ENCODE measurements at places on chromosomes 16 and 17.

GRCh38 chr17:15438491-15439105 is 28.8 kb downstream of the CDRT4 start:
- DNase-seq = no peak

- DNase-seq = no peak
These were observed 593 bp downstream of the CDIPT start for GRCh38 chr16:29862383-29862883.

DNA sequence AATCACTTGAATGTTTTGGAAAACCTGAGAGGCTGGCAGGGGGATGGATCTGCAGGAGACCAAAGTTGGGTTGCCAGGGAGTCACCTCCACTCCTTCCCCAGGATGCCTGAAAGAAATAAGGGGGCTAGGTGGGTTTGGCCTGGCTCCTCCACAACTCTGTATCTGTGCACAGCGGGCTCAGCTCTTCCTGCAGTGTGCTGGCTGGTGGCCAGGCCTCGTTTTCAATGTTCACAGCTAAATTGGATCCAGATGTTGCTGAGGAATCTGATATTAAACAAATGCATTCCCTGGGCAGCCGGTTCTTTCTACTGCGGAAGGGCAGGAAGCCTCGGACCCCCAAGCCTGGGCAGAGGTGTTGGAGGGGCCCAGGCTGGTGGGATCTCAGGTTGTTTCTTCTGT is 106.2 kb downstream of the N4BP1 start:
- DNase-seq = no peak

GRCh38 chr17:55238931-55239297 is 25.8 kb upstream of the HLF start:
- no peak for DNase-seq

GRCh38 chr16:14454391-14454790 is 175.7 kb downstream of the PARN start:
- DNase-seq = no peak

DNA sequence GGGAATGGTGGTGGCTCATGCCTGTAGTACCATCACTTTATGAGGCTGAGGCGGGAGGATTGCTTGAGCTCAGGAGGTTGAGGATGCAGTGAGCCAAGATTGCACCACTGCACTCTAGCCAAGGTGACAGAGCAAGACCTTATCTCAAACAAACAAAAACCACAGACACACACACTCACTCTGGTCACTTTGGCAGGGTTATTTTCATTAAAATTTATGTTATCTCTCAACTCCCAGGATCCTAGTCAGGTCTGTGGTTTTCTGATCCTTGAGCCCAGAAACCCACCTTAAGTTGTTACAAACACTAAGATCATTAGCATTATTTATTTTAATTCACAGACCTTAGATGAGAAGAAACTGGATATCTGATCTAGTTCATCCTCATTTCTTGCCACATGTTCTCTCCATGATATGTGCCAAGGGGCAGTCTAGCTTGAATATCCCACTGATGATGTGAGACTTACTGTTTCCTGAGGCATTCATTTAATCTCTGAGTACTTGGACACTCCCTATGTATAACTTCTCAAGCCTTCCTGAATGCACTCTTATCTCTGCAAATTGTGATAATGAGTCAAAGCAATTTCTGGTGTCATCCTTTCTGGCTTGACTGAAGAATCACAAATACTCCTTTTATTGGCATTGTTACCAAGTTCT is 9.6 kb downstream of the ABHD15 start:
- no peak for DNase-seq

DNA sequence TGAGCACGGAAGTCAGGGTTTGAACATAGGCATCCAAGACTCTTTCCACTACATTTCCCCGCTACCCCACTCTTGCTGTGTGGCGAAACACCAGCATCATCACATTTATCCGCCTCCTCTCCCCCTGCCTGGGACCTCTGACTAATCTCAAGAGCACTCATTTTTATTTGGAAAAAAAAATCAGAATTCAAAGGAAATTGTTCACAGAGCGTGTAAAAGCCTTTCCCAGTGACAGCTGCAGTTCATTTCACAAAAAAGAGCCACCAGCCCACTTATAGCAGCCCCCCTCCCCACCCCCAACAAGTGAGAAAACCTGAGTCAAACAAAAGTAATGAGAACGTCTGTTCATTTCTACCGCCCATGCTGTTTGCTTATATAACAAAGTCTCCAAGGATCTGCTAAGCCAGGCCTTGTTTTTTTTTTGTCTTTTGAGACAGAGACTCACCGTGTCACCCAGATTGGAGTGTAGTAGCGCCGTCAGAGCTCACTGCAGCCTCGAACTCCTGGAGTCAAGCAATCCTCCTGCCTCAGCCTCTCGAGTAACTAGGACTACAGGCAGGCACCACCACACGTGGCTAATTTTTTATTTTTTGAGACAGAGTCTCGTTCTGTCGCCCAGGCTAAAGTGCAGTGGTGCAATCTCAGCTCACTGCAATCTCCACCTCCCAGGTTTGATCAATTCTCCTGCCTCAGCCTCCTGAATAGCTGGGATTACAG is 48.3 kb upstream of the HAPSTR1 start:
- no peak for DNase-seq

DNA sequence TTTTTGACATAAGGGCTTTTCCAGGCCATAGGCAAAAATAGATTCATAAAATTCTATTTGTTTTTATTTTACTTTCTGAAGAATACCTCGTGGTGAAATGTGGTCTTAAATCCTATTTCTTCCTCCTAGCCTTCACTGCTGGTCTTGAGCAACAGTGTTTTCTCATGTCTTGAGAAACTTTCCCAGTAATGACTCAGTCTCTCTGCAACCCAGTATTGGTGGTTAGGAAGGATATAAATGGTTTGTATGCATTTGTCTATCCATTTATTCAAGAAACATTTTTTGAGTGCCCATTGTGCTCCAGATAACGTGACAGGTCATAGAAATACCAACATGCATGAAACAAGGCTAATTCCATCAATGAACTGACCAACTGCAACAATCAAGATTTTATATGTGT is 213.9 kb downstream of the TMEM114 start:
- DNase-seq = no peak

GRCh38 chr16:86713021-86713631 is 134.8 kb downstream of the FOXL1 start:
- no peak for DNase-seq

- no peak for DNase-seq
These were observed 5.6 kb downstream of the RFNG start for GRCh38 chr17:82045936-82046484.

GRCh38 chr16:16017812-16018211 is 68.4 kb downstream of the ABCC1 start:
- no peak for DNase-seq

DNA sequence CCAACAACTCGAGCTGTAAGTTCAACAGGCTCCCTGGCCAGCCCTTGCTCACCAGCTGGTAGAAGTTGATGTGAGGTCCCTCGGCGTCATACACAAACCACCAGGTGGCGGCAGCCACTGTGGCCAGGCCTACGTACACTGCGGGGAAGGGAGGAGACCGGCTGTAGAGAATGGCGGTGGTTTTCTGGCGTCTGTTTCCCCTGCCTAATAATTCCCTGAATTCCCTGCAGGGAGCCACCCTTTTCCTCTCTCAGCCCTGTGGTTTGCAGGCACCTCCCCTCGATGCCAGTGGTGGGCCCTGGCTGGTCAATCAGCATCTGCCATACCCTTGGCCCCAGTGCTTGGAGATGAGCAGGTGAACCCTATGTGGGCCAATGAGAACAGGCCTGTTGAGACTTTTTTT is 18.9 kb upstream of the P2RX1 start:
- no peak for DNase-seq

- DNase-seq = no peak
These were observed 3.3 kb upstream of the RIPOR1 start for GRCh38 chr16:67525176-67525860.

DNA sequence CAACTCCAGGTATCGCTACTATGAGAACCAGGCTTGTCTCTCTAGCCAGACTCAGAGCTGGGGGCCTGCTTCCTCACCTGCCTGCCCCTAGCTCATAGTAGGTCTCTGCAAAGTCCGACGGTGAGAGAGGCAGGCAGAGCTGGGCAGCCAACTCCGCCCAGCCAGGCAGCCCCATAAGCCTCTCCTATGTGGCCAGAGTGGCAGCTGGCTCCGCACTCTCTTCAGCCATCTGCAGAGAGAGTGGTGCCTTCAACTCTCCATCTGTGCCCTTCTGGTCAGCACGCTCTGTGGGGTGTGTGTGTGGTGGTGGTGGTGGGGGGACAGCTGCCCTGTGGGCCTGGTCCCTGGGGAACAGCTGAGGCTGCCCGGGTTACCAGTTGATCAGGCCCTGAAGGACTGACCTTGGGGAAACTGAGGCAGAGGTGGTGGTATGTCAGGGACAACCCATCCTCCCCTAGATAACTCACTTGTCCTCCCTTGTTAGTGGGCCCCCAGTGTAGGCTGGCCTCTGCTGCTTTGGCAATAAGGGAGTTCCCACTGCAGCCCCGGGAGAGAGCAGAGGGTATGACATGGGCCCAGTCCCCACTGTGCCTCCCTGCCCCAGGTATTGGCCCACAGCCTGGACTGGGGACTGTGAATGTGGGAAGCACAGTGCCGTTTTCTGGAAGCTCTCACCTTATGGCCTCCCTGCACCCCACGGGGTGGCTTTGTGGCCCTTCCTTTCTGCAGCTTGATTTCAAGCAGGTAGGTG is 1.8 kb upstream of the ADGRG1 start:
- no peak for DNase-seq

DNA sequence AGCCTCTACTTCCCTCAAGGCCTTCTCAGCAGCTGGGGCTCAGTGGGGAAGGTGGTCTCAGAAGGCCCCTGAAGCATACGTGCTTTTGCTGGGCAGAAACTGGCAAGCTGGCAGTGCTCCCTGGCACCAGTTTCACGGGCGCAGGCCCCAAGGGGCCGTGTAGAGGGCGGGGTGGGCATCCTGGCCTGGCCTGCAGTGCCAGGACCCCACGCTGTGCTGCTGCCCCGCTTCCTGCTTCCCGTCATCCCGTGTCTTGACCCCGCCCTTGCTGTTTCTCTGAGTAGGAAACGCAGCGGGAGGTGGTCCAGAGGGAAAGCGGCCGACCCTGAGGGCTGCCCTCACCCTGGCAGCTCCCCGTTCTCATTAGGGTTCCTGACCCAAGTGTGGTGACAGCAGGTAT is 6.8 kb downstream of the CDK5R1 start:
- DNase-seq = no peak

GRCh38 chr16:51237861-51238378 is 86.8 kb upstream of the SALL1 start:
- no peak for DNase-seq

GRCh38 chr17:80665792-80666191 is 121.2 kb downstream of the RPTOR start:
- peak; percentile 32 for DNase-seq

DNA sequence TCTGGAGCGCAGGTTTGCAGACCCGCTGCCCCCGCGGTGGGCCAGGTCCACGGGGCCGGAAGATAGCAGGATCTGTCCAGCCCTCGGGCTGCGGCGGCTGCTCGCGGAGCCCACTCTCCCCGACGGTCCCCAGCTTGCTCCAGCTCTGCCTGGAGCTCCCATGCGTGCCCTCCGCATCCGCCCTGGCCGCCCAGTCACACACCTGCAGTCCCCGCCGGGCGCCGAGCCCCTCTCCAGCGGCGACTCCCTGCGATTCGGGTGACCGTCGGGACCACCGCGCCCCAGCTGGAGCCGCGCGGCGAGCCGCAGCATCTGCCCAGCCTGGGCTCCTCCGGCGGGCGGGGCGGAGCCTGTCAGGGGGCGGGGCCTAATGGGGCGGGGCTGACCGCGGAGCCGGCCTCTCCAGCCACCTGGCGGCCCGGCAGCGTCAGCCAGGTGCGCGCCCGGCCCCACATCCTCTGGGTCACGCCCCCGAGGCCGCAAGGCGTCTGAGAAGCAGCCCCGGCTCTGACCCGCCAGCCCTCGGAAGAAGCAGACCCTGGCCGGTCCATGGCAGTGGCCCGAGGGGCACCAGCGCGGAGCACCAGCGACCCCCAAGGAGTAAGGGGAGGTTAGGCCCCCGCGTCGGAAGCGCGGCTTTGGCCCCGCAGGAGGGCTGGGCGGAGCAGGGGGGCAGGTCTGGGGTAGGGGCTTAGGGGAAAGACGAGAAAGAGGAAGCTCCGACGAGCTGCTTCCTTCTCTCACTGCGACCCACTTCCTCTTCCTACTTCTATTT is at the start of gene PIK3R5:
Gene PIK3R5, minus strand, starts transcription at position 314 of the 775 bp plus-strand sequence. CDS start 54,213 bp downstream, outside the sequence.
- DNase-seq = peak; percentile 78
